ENCODE measurements at places on chromosomes 1 and 21. TPM values are rescaled to one million over a fixed set of nuclear protein-coding genes. Genes with fewer than 3 reads are reported as not detected.

LINGO4 gene
- total RNA-seq, result not detected

ATP5PO gene
- total RNA-seq, result 159 TPM

OR6N1 gene
- total RNA-seq, result not detected

KRTAP7-1 gene
- total RNA-seq, result not detected

PFKL gene
- 116 TPM for total RNA-seq

CXADR gene
- total RNA-seq, result under 0.01 TPM

USP21 gene
- 5.7 TPM for total RNA-seq

FCRL6 gene
- not detected for total RNA-seq

ZSCAN20 gene
- total RNA-seq, result 9.8 TPM

KRTAP11-1 gene
- not detected for total RNA-seq

Data from articular chondrocyte of knee joint (primary cell).